ENCODE measurements at places on chromosomes 7 and 10.

GRCh38 chr10:131555406-131555805, 243.9 kb upstream of the TCERG1L start:
- DNase-seq: no peak

- DNase-seq: peak; percentile 16
These were observed 857.9 kb downstream of the TYW1 start for GRCh38 chr7:67854221-67855178.

DNA sequence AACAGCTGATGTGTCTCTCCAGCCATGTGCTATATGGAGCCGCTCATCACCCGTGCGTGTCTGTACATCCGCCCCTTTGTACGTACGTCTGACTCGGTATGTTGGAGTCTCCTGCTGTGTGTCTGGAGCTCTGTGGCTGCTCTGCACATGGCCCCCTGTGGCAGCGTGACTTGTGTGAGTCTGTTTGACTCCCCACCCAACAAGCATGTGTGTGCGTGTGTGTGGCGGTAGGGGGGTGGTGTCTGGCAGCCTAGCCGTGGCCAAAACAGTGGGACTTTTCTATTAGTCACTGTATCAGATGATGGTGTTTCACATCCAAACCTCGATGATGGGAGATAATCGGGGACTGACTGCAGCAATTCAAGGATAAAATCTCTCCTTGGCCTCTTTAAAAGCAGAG, 94.1 kb downstream of the COL13A1 start:
- no peak for DNase-seq

GRCh38 chr7:27178366-27178765, 4.2 kb upstream of the HOXA10 start:
- peak; percentile 72 for DNase-seq

DNA sequence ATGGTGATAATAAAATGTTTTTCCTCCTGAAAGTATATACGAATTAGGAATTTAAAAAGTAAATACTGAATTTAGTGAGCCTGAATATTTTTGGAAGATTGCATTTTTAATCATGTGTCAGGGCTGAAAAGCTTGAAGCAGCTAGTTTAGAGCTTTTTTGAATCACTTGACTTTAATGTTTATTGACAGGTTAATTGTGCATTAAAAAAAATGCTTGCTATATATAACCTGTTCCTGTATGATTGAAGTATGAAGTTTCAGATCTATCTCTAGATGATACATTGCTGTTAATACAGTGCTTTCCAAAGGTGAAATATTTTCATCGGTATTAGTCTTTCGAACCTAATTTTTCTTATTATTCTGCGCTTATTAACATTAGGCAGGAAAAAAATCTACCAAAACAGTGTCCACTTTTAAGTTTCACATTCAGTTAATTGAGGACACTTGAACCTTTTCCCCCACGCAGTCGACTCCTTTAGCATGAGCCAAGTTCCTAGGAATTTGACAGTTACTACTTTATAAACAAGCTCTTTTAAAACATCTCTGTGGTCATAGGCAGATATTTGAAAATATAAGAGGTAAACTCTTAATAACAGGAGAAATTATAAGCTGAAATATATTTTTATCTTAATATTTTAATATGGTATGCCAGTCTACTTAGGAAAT, 187.1 kb downstream of the MLLT10 start:
- no peak for DNase-seq

DNA sequence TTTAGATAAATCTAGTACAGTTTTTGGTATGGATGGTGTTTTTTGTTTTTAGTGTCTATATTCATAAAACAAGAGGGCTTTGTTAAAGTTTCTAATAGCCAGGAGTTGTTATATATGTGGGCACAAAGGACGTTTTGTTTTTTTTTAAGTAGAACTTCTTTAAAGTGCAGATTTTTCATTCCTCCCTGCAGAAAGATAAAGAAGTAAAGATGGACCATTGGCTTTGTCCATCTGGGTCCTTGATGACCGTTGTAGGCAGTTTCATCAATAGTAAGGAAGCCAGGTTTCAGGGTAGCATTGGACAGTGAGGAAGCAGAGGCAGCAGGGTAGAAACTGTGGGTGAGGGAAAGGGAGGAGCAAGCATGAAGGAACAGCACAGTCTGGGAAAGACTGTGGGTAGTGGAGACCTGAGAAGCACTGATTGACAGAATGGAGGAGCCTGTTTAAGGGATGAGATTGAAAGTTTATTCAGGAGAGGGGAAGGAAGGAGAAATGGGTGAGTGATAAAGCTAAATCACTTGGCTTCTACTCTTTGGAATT, 5.3 kb downstream of the CALU start:
- DNase-seq: no peak

- no peak for DNase-seq
These were observed 48.6 kb downstream of the GTF2IRD1 start for GRCh38 chr7:74502216-74502891.

DNA sequence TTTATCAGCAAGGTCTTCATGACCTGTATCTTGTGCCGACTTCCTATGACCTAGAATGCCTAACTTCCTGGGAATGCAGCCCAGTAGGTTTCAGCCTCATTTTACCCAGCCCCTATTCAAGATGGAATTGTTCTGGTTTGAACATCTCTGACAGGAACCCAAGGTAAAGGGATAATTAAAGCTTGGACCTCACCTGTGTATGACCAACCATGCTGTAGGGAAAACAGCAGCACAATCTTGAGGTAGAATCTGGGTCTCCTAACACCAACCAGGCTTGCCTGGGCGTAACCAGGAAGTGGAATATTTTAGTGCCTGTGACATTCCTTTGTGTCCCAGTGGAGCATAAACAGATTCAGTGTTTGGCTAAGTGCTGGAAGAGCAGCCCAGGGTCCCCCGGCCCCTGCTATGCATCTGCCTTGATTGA, 94.1 kb downstream of the PFKFB3 start:
- DNase-seq: no peak

GRCh38 chr10:11225935-11226334, 208.3 kb downstream of the CELF2 start:
- DNase-seq: no peak

GRCh38 chr10:103637927-103638557, 144.5 kb downstream of the NEURL1 start:
- no peak for DNase-seq

GRCh38 chr7:47216439-47216838, 365.5 kb downstream of the TNS3 start:
- no peak for DNase-seq

- DNase-seq: no peak
These were observed 40.8 kb upstream of the PRSS58 start for GRCh38 chr7:142298627-142299026.

DNA sequence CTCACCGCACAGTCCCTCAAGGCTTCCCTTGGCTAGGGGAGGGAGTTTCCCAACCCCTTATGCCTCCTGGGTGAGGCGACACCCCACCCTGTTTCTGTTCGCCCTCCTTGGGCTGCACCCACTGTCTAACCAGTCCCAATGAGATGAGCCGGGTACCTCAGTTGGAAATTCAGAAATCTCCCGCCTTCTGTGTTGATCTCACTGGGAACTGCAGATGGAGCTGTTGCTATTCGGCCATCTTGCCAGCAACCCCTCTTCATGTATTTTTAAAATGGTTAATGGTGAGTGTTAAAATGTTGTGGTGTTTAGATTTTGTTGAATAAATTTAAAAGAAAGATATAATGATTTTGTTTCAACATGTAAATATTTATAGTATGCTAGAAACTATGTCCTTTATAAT, 22.0 kb downstream of the UMAD1 start:
- DNase-seq: no peak

GRCh38 chr10:96283756-96284155, 12.4 kb upstream of the BLNK start:
- no peak for DNase-seq

- no peak for DNase-seq
These were observed 2.0 kb downstream of the XRCC2 start for GRCh38 chr7:152673897-152674296.

DNA sequence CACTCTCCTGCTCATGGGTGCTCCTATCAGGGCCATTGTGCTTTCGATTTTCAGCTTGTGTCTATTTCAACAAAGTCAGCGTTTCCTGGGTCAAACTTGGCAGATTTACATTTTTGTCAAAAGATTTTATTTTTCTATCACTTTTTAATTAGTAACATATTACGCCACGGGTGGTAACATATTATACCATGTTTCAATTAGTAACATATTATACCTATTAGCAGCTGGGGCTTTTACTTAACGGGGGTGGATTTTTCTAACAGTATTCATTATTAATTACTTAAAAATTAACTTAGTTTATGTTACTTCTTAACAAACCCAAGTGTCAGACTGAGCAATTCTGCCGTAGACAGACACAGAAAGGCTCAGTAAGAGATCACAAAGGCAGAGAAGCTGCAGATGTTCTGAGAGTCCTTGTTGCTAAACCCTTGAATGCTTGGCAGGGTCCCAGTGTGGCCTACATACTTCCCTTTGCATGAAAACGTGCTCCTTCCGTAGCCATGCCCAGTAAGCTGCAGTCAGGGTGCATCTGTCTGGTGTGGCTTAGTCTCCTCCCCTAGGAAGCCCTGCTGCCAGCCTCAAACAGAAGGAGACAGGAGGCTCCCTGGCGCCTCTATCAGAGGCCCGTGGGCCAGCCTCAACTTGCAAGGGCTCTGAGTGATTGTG, 263.1 kb upstream of the CXCL12 start:
- DNase-seq: peak; percentile 52

- no peak for DNase-seq
These were observed 161.7 kb downstream of the FAM107B start for GRCh38 chr10:14612873-14613587.

DNA sequence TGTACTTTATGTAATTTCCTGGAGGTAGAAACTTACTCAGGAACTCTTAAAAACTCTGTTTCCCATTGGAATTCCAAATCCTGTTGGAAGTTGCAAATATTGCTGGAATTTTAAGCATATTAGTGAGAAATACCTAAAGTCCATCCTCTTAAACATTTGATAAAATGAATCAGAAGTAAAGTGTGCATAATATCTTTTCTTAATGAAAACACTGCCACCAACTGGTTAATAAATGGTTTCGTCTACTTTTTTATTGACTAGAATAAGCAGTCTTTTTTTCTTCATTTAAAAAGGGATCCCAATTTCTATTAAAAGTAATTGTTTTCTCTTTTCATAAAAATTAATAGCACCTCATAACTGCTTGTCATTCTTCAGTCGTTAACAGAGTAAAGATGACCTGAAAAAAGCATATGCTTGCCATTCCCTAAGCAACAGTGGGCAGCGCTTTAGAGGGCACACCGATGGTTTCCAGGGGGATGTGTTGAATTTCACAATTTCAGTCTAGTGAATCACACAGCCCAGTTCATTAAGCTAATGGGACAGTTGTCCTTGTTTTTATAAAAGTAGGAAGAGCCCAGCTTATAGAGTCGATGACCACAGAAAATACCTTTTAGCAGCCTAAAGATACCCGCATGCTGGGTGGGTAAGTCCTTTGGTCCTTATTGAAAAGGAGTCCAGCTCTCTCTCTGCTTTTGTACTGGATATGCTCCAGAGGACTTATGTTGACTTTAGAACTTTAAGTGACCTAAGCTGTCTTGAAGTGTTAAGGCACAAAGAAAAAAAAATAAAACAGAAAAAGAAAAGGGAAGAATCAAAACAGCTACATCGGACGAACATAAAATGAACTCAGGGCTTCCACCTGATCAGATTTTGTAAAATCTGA, 28.5 kb downstream of the NPS start:
- DNase-seq: no peak

DNA sequence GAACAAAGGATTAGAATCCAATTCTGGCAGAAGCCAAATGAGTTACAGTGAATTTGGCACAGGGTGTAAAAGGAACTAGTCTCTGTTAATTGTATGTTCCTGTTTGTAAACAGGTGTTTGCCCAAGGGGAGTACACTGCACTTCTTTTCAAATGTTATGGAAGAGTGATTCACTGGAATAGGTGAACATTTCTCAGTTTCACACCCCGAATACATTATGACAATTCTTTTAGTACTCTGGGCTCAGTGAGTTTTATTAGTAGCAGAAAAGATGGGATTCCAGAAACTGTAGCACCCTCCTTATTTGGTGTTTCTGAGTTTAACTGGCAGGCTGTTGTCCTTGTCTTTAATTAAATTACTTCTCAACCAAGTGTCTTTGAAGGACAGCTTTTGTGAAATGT, 329.2 kb downstream of the BBS9 start:
- no peak for DNase-seq

DNA sequence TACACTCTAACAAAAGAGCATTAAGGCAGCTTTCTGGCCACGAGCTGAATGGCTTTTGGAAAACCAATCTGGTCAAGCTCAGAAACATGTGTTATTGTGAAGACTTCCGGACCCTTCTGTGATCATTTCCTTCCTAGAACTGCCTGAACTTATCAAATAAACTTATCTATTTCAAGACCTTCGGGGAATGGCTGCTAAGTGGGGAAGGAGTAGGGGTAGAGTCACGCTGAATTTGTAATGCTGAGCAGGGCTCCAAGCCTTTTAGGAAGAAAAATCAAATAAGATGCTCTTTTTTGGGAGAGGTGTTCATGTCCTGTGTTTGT, 56.6 kb downstream of the PAPSS2 start:
- no peak for DNase-seq

GRCh38 chr10:96655461-96656197, 64.7 kb downstream of the PIK3AP1 start:
- DNase-seq: no peak

- no peak for DNase-seq
These were observed 5.4 kb downstream of the LOXL4 start for GRCh38 chr10:98262571-98262970.

GRCh38 chr7:135291809-135292253, 58.2 kb downstream of the STRA8 start:
- DNase-seq: no peak

GRCh38 chr10:62692085-62692484, 112.4 kb upstream of the ADO start:
- DNase-seq: no peak

- DNase-seq: no peak
These were observed 116.8 kb downstream of the GLCCI1 start for GRCh38 chr7:8085420-8085819.

- DNase-seq: no peak
These were observed 94.1 kb downstream of the LRRC4 start for GRCh38 chr7:127937066-127937680.

GRCh38 chr10:32981760-32982159, 23.7 kb upstream of the ITGB1 start:
- peak; percentile 53 for DNase-seq

- DNase-seq: no peak
These were observed 7.7 kb upstream of the MINDY3 start for GRCh38 chr10:15868006-15868405.

DNA sequence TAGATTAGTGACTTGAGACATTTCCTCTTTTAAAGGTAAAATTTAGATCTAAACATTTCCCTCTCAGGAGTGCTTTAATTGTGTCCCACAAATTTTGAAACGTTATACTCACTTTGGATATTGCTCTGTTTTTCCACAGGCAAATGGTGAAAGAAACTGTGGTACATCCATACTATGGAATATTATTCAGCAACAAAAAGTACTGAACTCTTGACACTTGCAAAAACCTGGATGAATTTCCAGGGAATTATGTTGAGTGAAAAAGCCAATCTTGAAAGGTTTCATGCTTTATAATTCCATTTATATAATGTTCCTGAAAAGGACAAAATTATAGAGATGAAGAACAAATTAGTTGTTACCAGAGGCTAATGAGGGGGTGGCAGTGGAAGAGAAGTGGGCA, 153.3 kb upstream of the SVIL start:
- DNase-seq: no peak

- DNase-seq: peak; percentile 55
These were observed 164.2 kb downstream of the DGKI start for GRCh38 chr7:137682596-137682995.
